Osteoblast (primary cell): ENCODE measurements at places on chromosomes 1 and 21.
A peak's percentile ranks its signal among the peaks of the same experiment; 100 is the strongest.

DNA sequence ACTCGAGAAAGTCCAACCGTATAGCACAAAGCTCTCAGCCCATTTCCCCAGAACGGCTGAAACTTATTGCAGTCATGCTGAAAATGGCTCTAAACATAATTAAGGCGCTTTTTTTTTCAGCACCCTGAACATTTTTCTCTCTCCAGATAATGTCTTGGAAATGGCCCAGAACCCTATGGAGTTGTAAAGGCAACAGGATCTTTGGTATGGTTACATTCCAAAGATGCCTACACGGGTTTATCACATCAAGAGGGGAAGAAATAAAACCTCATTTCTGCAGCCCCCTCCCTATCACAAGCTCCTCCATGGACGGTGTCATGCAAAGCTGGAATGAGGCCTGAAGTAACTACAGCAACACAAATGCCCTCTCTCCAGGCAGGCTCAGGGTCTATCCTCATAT, 126.4 kb upstream of the GALNT2 start:
- DNase-seq = no peak

DNA sequence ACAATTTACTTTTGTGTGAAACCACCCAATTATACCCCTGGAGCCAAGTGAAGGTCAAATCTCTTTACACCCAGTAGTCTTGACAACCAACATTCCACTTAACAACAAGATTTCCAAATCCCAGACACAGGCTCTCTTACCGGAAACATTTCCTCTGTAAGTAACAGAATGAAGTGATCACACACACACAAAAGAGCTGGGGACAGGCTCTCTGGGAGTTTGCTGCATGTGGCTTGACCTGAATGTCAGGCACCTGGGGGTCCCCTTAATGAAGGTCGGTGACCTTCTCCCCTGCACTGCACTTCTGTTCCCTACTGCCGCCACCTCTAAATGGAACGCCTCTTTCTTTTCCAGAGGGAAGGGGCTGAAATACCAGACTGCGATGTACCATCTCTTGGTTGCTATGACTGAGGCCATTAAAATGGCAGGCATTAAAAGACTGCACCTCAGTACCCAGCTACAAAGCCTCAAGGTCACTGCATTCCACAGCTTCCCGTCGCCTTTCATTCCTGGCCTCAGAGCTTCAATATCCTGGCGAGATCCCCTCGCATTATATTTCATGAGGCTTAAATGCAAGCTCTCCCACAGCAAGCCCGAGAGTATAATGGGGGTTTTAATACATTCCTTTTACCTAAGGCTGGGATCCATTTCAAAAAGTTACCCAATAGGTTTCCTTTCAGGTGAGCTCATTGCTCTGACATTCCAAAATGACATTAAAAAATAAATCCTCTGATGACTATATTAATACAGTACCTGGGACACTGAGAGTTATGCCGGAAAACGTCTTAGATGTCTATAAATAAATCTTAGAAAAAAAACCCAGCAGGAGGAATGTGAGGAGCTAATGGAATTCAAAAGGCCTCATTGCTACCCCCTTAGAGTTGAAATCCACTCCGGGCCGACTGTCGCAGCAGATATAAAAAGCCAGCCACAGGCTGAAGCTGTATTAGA, 90.9 kb upstream of the DIRAS3 start:
- no peak for DNase-seq

DNA sequence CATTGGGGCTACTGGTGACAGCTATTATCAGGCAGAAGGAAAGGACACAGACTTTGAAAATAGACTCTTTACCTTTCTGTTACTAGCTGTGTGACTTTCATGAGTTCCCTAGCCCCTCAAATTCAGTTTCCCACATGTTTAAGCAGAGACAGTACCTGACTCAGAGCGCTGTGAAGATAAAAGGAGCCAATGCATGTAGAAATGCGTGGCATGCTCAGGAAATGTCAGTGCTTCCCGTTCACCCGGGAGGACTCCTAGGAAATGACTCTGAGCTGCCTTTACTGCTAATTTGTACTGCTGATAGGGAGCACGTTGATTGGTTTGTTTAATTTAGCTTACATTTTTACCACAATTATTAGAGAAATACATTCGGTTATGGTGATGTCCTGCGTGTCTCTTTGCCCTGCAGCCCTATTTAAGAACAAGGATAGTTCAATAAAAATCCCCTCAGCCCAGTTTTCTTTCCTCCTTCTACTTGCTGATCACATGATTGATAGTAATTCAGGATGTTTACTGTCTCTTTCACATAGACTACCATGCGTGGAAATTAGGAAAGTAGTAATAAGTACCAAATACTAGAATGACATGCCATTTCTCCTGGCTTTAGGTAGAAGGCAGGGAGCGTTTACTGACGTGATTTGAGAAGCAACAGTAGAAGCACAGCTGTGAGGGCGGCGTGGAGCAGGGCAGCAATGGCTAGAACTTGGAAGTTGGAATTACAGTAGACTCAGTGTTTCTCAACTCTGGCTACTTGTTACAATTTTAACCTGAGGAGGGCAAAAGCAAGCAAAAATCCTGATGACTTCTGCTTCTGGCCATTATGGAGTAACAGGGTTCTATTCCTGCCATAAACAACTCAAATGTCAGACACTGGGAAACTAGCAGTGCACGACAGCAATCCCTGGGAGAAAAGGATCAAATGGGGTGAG, 15.9 kb downstream of the PDIK1L start:
- DNase-seq = peak; percentile 79

DNA sequence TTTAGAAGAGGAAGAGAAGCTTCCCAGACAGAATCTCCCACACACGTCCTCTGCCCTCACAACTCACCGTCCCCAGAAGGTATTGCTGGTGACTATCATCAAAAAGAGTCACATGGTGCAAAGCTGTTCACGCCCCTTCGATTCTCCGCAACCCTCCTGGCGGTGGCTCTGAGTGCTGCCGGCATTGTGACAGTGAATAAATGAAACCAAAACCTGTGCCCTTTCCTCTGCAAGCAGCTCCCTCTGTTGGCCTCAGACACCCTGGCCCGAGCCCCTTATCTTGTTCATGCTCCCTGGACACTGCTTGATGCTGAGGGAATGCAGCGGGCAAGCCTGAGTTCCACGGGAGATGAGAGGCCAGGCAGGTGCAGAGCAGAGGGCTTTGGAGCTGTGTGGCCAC, 510.3 kb downstream of the NPHP4 start:
- DNase-seq = no peak

DNA sequence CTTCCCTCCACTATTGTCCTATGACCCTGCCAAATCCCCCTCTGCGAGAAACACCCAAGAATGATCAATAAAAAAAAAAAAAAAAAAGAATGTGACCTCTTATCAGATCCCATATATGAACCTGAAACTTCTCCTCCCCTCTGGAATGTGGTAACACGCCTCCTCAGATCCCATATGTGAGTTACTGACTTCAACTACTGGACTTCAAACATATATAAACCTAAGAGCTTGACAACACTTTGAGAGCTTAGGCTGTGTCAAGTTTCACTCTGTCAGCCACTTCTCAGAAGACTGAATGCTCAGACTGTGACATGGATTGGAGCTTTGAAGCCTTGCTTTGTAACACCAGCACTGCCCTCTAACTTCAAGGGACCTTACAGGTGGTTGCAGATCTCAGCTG, 148.4 kb downstream of the COP1 start:
- DNase-seq = peak; percentile 52

GRCh38 chr1:20551161-20551560, 1.2 kb upstream of the FAM43B start:
- DNase-seq = peak; percentile 85

DNA sequence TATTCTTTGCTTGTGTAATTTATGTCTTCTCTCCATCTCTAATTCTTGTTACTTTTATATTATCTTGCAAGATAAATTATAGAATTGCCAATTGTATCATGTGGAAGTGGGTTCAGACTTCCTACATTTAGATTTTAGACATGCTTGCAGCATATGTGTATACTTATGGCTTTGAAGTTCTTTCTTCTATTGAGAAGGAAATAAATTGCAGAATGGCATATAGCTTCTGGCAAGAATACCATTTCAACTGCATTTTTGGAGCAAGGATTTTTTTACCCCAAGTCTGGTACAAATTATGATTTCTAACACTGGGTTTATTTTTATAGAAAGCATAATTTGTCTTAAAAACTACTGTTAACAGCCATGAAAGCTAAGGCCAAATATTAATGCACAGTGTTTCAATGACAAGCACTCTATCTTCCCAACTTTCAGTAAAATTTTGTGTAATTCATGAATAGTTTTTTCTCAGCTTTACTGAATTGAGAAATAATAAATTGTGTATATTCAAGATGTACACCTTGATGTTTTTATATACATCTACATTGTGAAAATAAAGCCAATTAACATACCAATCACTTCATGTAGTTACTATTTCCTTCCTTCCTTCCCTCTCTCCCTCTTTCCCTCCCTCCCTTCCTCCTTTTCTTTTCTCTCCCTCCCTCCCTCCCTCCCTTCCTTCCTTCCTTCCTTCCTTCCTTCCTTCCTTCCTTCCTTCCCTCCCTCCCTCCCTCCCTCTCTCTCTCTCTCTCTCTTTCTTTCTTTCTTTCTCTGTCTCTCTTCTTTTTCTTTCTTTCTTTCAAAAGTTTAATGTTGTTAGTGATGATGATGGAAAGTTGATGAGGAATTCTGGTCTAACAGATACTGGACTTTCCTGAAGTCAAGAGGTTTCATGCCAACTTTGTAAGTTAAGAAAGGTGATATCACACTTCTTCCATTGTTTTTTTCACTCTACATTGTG, 47.1 kb upstream of the HMCN1 start:
- DNase-seq = no peak

DNA sequence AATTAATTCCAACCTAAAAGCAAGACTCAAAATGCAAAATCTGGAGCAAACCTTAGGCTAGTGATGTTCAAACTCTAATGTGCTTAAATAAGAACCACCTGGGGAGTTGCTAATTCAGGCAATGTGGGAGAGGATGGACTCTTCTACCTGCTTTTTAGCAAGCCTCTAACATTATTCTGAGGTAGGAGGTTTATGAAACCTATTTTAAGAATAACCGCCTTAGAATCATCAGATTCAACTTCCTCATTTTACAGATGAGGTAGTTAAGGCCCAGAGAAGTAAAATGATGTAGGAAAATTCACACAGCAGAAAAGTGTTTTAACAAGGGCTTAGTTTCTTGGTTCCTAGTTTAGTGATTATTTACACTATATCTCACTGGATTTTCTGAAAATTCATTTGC, 8.6 kb upstream of the NTNG1 start:
- DNase-seq = no peak

DNA sequence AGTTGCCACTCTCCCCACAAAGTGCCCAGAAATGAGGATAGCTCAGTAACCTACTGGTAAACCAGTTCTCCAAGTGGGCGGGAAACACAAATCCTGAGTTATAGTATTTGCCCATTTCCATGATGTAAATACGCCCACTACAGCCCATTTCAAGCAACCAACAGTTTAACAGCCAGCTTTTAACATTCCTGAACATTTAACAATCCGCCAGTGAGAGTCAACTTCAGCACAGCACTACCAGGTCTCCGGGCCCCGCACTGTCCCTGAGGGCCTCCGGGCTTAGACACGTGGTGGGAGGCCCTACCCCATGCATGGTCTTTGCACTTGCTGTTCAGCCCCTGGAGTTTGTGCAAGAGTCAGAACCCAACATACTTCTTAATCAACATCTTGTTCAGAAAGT, 132.0 kb upstream of the CTTNBP2NL start:
- no peak for DNase-seq

GRCh38 chr1:164596172-164596571, 37.2 kb downstream of the PBX1 start:
- no peak for DNase-seq

- no peak for DNase-seq
Observed at GRCh38 chr1:30185809-30186208, 537.6 kb downstream of the MATN1 start.

DNA sequence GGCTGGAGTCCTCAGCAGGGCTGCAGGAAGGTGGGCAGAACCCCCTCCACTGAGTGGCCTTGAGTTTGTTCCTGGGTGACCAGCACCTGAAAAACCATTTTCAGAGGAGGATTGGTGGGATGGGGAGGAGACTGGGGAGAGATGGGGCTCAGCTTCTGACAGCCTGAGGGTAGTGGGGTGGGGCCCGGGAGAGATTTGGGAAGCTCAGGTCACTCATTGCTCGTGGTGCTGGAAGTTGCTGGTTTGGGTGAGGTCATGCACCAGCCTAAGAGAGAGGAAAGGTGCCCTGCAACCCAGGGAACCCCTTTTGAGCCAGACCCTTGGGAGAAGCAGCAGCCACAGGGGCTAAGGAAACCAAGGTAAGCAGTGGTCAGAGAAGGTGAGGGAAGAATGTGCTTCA, 100.8 kb downstream of the EBNA1BP2 start:
- no peak for DNase-seq

DNA sequence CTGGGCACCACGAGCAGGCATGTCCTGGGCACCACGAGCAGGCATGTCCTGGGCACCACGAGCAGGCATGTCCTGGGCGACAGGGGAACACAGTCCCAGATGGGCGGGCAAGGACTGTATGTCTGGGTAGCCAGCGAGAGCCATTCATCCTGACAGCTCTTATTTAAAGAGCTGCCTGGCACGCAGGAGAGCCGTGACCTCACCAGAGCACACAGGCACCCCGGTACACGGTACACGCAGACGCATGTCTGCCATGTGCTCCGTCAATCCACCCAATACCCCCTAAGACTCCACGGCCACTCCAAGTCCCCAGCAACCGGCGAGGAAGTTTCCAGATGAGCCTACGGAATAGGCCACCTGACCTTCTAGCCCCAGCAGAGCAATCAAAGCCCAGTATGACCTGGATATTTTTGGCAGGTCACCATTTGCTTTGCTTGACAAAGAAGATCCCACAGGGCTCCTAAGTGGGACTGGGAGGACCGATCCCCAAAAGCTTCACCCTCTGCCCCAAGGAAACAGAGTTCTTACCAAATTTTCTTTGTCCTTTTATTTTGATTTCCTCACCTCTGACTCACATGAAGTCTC, 51.7 kb downstream of the CASZ1 start:
- DNase-seq = no peak

DNA sequence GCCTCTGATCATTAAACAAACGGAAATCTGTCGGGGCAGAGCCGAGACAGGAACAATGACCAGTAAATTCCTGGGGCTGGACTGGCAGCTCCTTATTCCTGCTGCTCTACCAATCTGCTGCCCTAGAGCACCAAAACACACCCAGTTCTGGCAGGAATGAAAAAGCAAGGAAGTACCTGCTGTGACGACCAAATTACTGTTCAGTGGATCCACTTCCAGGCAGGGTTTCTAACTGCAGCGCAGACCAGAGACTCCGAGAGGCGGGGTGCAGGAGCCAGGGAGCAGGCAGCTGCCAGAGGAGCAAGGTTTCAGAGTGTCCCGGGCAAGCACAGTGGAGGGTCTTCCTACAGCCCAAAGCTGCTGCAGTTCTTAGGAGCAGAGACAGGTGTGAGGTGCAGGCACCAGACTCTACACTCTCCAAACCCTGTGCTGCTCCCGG, 32.4 kb downstream of the KANK4 start:
- DNase-seq = no peak

DNA sequence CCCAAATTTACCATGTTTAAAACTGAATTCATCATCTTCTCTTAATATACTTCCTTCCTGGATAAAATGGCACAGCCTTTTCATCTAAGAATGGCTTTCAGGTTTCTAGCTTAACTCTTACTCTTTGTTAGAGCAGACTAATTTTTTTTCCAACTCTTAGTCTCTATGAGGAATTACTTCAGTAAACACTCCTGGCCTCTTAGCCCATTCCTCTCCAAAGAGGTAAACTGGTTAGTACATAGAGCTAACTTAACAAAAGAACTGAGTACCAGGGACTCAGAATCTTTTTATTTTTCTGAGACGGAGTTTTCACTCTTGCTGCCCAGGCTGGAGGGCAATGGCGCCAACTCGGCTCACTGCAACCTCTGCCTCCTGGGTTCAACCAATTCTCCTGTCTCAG, 21.1 kb downstream of the FOXJ3 start:
- DNase-seq = no peak

- DNase-seq = no peak
Observed at GRCh38 chr1:38721816-38722215, 137.8 kb downstream of the RRAGC start.

GRCh38 chr1:169631249-169631648, 1.3 kb upstream of the SELP start:
- DNase-seq = no peak
